Activated CD4-positive, alpha-beta T cell treated with anti-CD3 and anti-CD28 coated beads, Interleukin-2, amount 50 U/mL, for 4 hours (primary cell): ENCODE measurements at places on chromosomes 16 and 17.
A peak's percentile ranks its signal among the peaks of the same experiment; 100 is the strongest.

- no peak for DNase-seq
These were observed 10.7 kb downstream of the NLK start for GRCh38 chr17:28053044-28053670.

DNA sequence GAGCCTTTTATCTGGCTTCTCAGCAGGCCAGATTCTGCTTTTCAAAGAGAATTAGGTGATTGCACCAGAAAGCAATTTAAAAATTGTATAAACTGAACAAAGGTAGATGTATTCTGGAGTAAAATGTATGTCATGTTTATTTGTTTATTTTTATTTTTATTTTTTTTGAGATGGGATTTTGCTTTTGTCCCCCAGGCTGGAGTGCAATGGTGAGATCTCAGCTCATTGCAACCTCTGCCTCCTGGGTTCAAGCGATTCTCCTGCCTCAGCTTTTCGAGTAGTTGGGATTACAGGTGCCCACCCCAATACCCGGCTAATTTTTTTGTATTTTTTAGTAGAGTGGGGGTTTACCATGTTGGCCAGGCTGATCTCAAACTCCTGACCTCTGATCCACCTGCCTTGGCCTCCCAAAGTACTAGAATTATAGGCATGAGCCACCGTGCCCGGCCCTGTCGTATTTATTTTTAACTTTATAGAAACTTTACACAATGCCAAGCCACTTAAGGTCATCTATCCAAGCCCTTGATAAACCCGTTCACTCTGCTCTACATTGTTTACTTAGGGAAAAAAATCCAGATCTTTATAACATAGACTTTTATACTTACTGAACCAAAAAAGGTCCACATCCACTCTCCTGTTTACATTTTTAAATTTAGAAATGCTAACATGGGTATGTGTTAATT lies 22.7 kb upstream of the GOT2 start:
- DNase-seq = no peak

GRCh38 chr17:2634361-2634960 lies 41.0 kb downstream of the PAFAH1B1 start:
- no peak for DNase-seq

- no peak for DNase-seq
These were observed 506.8 kb upstream of the SOX9 start for GRCh38 chr17:71613996-71614395.

GRCh38 chr17:7850701-7851437 lies 4.0 kb upstream of the TMEM88 start:
- DNase-seq = peak; percentile 8

DNA sequence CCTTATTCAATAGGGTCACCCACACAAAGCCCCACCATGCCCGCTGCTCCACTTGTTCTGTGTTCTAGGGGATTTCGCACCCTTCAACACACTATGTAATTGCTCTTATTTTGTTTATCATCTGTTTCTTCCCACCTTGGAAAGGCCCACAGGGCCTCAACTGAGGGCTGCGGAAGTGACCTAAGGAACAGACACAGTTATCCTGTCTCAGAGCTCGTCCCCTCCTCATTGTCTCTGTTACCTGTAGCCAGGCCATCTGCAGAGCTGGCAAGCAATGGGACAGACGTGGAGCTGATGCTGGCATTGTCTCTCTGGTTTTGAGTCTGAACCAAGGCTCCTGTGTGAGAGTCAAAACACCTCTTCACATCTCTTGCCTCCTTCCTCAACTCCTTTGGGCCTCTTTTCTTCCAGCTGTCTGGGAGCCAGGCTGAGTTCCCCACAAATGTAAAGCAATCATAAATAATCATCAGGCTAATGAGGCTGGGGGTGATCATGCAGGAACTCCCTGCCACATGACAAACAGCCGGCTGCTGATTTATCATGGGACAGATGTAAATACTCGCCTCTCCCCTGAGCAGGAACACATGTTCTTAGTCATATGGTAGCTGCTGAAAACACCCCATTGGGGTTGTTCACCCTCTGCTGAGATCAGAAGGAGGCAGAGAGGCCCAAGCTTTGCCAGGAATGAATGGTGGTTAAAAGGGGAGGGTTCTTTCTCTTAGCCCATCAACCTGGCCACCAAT lies 71.9 kb downstream of the AXIN2 start:
- no peak for DNase-seq

- DNase-seq = no peak
These were observed 747 bp upstream of the LHX1 start for GRCh38 chr17:36936455-36937000.

DNA sequence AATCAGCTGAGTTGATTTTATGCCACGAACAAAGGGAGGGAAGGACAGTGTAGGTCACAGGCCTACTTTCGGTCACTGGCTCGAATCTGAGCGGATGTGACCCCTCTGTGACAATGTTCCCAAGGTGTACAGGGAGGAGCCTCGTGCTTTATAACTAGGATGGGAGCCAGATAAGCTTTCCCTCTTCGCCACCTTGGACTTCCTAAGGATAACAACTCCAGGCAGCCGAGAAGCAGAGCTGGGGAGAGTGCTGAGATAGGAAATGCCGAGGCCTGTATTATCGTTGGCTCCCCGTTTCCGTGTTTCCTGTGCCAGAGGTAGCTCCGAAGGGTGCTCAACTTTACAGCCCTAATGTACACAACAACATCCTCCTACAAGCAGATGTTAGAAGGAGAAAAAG lies 217.8 kb upstream of the IRX3 start:
- no peak for DNase-seq

DNA sequence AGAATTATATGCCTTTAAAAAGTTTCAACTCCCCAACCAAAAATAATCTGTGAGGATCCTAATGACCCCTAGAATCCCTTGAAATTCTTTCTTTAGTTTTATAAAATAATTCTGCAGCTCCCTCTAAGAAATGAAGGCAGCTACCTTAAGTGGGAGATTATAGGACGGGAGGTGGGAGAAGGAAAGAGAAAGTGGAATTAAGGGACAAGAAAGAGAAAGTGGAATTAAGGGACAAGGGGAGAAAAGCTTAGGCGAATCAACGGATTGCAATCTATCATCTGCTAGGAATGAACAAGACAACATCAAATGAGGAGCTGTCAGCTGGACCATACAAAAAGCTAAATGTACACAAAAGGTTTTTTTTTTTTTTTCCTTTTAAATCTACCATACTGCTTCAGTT lies 262.0 kb downstream of the ZFHX3 start:
- DNase-seq = no peak

DNA sequence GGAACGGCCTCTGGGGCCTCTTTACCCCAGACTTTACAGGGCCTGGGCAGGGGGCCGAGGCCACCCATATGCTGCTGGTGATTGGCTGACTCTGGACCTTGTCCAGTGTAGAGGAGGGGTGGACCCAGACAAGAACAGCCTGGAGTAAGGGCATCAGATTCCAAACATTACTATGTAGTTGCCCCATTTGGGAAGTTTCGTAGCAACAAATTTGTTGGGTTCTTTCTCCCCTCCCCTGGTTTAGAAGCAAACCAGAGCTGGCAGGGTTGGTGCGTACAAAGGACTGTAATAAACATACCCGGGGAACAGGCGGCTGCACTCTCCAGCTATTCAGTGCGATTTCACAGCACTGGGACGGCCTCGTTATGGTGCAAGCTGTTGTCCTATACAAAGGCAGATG lies 145.5 kb downstream of the NTN1 start:
- DNase-seq = no peak
